Stimulated activated effector memory CD8-positive, alpha-beta T cell treated with anti-CD3 and anti-CD28 coated beads, Interleukin-12 subunit alpha, Interleukin-12 subunit beta, amount 100 ng/mL, for 72 hours (primary cell): ENCODE measurements at places on chromosomes 11 and 22.

DNA sequence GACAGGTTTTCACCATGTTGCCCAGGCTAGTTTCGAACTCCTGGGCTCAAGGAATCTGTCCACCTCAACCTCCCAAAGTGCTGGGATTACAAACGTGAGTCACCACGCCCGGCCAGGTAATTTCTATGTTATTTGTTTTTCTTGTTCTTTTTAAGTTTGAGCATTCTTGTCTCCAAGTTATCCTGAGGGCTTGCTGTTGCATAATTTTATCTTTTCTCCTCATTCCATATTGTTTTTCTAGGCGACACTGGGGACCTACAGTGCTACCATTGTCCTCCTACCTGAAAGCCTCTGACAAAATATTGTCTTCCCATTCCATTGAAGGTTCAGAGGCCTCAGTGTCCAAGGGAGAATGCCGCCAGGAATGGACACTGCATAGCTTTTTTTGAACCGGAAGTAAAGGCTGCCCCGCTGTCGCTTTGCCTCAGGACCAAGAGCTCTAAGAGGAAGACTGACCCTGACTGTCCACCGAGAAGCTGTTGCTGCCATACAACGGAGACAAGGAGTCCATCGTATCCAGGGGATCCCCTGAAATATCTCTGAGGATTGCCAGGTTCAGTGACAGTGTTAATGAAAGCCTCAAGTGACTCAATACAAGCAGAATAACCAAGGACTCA, 9.7 kb downstream of the AP5B1 start:
- no peak for DNase-seq

- no peak for DNase-seq
Observed at GRCh38 chr11:88435415-88435814, 97.9 kb upstream of the CTSC start.

- no peak for DNase-seq
Observed at GRCh38 chr11:133821776-133822175, 23.5 kb downstream of the SPATA19 start.

GRCh38 chr11:67644042-67644441, 4.5 kb upstream of the TBX10 start:
- DNase-seq = no peak

GRCh38 chr11:10592331-10592730, 23.9 kb upstream of the LYVE1 start:
- DNase-seq = no peak

- DNase-seq = no peak
Observed at GRCh38 chr22:48263791-48264351, 1501.4 kb downstream of the TBC1D22A start.

DNA sequence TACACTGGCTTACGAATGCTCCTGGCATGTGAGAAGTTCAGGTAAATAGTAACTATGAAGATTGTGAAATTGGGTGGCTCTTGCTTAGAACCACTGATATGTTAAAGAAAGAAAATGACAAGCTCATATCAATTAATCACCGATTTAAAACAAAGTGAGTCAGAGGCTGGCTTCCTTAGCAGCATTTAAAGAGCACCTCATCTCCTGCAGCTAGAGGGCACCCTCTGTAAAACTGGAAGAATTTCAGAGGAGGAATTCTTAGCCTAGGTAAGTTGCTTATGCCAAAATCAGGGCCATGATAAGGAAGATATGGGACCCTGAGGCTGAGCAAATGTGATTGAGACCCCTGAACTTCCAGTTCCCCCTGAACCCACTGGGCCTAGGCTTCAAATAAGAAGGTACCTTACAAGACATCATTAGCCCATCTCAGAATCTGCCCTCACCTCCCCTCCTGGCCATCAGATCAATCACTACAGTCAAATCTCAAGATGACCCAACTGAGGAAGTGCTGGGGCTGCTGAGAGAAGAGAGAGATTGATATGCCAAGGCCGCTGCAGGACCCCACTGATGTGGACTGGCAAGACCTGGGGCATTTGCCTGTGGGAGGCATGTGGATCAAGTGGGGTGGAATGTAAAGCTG, 8.6 kb upstream of the CD3E start:
- no peak for DNase-seq

GRCh38 chr11:66860449-66860831, 3.6 kb downstream of the LRFN4 start:
- DNase-seq = no peak

DNA sequence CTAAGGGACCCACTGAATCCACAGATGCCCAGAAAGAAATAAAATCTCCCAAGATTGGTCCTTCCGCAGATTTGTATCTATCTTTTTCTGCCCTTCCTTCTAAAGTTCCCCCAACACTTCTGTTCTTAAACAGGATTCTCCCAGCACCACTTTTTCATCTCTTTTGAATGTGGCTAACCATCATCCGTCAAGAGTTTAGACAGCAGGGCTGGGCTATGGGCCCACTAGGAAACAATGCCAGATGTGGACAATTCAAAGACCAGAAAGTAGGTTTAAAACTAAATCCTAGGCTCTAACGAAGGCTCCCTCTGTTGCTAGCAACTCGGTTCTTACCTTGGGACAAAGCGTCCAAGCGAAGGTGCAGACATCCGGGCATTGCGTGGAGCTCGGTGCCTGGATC, 100.0 kb downstream of the AMBRA1 start:
- no peak for DNase-seq

- no peak for DNase-seq
Observed at GRCh38 chr11:47891886-47892285, 43.7 kb upstream of the NUP160 start.

DNA sequence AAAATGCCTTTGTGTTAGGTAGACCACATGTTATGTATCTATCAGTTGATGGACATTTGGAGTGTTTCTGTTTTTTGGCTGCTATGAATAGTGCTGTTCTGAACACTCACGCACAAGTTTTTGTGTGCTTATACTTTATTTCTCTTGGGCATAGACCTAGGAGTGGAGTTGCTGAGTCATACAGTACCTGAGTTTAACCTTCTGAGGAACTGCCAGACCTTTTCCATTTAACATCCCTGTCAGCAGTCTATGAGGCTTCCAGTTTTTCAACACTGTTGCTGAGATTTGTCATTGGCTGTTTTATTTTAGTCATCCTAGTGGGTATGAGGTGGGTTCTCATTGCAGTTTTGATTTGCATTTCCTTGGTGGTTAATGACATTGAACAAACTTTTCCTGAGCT, 4.4 kb downstream of the CTTN start:
- no peak for DNase-seq

DNA sequence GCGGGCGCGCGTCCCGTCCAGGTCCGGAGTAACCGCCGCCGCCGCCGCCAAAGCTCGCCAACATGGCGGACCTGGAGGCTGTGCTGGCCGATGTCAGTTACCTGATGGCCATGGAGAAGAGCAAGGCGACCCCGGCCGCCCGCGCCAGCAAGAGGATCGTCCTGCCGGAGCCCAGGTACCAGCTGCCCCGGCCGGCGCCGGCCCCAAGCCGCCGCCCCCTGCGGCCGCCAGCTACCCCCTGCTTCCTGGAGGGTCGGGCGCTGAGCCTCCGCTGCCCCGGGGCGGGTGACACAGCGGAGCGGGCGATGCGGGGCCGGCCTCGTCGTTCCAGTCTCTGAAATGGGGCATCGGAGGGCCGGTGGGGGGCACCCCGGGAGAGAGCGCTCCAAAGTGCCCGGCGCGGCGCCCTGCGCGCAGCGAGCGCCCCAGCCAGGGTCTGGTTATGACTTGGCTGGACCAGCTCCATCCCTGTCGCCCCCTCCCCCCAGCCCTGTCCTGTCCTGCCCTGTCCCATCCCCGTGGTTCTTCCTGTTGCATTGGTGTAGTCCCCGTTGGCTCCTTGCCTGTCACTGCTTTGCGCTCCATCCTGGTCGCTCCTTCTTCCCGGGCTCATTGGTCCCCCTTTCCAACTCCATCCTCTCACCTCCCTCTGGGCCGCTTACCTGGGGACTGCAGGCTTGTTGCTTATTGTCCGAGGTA, 653 bp downstream of the GRK3 start:
- DNase-seq = peak; percentile 11

DNA sequence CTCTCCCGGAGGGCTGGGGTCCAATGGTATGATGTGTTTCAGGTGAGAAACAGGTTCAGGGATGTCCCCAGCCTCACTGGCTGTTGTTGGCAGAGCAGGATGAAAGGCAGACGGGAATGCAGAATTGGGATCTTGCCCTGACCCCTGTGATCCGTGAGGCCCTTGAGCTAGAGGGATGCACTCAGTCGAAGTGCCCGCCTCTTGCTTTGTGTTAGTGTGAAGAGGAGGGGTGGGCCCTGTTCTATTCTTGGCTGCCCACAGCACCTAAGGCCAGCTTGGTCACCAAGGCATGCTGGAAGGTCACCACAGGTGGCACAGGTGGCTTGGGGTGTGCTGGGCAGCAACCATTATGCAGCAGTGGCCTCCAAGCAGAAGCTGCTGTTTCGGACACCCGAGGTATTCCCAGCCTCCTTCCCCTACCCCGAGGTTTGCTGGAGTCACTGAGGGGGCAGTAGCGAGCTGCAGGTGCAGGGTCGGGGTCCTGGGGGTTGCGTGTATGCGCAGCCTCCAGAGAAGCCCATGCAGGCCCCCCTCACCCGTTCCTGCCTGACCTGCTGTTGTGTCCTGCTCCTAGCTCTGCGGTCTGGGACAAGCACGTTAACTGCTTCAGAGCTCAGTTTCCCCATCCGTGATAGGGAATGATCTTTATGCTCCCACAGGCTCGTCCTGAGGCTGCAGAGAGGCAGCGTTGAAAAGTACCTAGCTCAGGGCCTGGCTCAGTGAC, 13.0 kb downstream of the LRP5 start:
- no peak for DNase-seq

GRCh38 chr11:47466701-47467250, 17.8 kb upstream of the RAPSN start:
- DNase-seq = no peak

GRCh38 chr11:66432597-66432996, 6.1 kb downstream of the MRPL11 start:
- DNase-seq = no peak

DNA sequence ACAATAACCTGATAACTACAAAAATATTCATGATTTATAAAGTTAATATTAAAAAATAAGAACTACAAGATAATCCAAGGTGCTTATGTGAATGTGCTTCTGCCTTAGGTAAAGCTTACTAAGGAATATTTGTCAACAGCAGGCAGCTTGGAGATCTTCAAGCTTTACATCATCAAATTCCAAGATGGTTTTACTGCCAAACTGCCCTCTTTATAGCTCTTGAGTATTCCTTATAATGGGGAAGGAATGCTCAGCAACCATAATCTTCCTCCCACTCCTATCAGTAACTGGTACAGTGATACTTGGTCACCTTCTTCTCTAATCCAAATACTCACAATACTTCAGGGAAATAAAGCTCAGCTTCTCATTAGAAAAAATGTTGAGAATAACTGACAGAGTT, 30.1 kb downstream of the SBF2 start:
- DNase-seq = no peak

DNA sequence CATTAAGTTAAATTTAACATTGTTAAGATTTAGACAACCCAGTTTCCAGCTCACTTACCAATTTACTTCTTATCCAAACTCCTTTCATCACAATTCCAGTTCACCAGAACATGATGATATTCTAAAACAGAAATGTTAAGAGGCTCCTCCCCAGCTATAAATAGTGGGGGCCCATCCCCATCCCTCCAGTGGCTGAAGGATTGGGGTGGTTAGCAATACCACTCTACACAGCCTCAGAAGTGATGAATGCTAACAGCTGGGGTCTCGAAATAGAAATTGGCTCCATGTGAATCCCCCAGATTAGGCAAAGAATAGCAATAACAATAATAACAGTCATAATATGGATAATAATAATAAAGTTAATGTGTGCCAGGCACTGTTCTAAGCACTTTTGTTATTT, 97.9 kb upstream of the NCAM1 start:
- no peak for DNase-seq

DNA sequence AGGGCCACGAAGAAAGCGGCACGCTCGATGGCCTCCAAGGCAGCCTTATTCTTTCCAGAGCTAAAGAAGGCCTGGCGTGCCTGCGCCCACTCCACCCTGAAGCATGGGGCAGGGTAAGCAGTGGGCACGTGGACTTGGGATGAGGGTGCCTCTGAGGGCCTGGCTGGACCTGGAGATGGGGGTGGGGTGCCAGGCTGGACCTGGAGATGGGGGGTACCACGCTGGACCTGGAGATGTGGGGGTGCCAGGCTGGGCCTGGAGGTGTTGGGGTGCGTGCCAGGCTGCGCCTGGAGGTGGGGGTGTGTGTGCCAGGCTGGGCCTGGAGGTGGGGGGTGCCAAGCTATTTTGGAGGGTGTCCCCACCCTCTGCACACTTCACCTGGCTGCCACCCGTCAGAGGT, 5.3 kb downstream of the CPT1B start:
- DNase-seq = no peak

DNA sequence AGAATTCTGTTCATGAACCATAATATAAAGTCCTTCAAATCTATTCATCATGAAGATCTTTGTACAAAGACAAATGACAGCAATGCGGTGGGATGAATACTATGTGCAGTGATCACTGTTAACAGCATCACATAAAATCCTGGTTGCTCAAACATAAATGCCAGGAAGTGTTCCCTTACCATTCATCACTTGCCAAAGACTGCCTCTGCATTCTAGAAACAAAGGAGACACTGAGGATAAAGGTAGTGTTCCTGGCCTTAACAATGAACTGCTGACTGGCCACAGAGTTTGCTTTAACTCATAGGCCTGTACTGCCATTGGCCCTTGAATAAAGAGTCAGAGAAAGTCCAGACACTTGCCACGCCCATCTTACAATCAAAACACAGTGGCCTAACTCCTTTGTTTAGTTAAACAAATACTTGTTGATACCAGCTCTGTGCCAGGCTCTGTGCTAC, 29.5 kb downstream of the C2CD3 start:
- no peak for DNase-seq

DNA sequence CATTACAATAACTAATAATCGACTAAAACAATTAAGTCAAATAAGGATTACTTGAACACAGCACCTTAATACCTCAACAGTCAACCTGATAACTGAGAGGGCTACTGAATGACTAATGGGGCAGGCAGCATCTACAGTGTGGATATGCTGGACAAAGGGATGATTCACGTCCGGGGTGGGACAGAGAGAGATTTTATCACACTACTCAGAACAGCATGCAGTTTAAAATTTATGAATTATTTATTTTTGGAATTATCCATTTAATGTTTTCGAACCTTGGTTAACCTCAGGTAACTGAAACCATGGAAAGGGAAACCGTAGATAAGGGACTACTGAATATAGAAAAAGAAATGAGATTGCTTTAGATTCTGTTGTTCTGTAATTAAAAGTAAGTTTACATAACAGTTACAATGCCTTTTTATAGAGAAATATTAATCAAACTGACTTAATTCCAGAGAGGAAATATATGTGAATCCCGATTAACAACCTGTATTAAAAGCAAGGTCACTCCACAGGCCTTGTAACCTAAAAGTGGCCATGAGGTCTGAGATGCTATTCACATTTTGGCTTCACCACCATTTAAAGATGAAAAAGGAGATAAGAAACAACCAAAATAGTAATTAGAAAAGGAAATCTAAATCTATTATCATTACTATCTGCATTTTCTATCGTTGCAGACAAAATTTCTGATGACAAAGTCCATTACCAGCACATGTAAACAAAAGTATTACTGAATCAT, 119.0 kb upstream of the TP53AIP1 start:
- no peak for DNase-seq

GRCh38 chr11:80417681-80418080, 976.9 kb upstream of the TENM4 start:
- DNase-seq = no peak

GRCh38 chr11:65997286-65997685, 4.7 kb downstream of the EIF1AD start:
- DNase-seq = no peak
